ENCODE measurements at places on chromosomes 16 and 17.

- no peak for DNase-seq
Measured at GRCh38 chr16:27254262-27254811, 14.2 kb downstream of the NSMCE1 start.

GRCh38 chr17:33976831-33977230, 278.3 kb upstream of the CCL2 start:
- no peak for DNase-seq

- no peak for DNase-seq
Measured at GRCh38 chr17:16943541-16944333, 28.2 kb downstream of the TNFRSF13B start.

DNA sequence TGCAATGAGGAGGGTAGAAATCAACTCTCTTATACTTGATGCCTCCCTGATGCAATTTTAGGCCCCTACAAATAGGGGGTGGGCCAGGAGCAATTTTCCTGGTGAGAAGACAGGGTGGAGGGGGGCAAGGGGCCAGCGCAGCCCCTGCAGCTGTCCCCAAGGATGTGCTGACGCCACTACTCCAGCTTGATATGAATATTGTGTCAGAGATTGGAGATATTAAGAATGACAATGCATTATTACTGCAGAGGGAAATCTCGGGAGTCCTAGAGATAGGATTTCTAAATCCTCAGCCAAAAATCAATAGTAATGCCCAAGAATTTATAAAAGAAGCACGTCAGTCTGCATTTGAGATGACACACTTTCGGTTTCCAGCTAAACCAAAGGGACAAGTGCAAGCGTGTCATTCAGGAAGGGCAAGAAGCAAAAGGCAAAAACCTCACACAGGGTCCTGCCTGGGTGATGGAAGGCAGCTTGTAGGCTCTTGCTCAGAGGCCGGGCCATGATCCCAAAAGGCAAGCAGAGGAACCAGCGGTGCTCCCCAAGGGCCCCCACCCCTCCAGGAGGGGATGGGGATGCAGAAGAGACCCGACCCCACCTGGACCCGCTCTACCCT, 178.8 kb downstream of the C16orf78 start:
- DNase-seq = no peak
